ENCODE measurements at places on chromosomes 5 and 9. TPM values are rescaled to one million over a fixed set of nuclear protein-coding genes. Genes with fewer than 3 reads are reported as not detected.

DNA sequence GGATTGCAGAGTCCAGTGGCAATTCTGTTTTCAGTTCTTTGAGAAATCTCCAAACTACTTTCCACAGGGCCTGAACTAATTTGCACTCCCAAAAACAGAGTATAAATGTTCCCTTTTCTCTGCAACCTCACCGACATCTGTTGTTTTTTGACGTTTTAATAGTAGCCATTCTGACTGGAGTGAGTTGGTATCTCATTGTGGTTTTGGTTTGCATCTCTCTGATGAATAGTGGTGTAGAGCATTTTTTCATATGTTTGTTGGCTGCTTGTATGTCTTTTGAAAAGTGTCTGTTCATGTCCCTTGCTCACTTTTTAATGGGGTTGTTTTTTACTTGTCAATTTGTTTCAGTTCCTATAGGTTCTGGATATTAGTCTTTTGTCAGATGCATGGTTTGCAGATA, 72.6 kb downstream of the PALM2AKAP2 start:
- H3K36me3 ChIP-seq: no peaks in the 10 kb centered on the region
- H3K27me3 ChIP-seq: no peaks in the 10 kb centered on the region
- H3K4me1 ChIP-seq: peaks cover 4% of the 10 kb centered on the region
- no peak overlapping the region for H3K27ac ChIP-seq

Gene GABRA1
- not detected for total RNA-seq

DNA sequence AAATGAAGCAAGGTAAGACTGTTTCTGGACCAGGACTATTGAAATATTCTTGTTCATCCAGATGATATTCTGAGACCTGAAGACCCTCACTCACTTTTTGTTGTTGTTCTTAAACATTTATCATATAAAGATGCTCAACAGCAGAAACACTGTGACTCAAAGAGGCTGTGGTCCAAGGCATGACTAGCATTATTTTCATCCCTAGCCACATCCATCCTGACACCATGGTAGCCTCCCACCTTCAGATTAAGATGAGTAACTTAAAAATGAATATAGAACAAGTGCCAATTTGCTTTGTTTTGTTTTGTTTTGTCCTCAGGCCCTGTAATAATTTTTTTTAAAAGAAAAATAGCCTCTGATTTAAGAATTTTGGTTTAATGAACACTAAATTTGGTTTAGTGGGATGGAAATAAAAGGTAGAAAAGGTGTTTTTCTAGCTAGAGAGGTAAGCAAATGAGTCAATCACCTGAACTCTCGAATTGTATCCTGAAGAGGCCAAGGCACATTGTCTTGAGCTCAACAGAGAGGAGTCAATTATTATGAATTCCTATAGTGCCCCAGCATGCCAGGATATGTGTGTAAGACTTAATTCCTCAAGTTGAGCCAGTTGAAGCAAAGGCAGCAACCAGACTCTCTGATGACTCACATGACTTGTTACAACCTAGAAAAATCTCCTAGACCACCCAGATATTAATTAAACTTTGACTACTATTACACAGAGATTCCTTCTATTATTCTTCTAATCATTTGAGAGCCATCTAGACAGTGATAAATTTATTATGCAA, 380.1 kb upstream of the TUSC1 start:
- no peaks in the 10 kb centered on the region for H3K4me1 ChIP-seq
- no peak overlapping the region for H3K4me3 ChIP-seq
- DNase-seq: no peak
- H3K27ac ChIP-seq: no peak overlapping the region

- DNase-seq: no peak
- H3K4me3 ChIP-seq: no peak overlapping the region
- no peaks in the 10 kb centered on the region for H3K27me3 ChIP-seq
- no peaks in the 10 kb centered on the region for H3K36me3 ChIP-seq
Observed at GRCh38 chr9:131238402-131239021, 37.8 kb downstream of the FAM78A start.

DNA sequence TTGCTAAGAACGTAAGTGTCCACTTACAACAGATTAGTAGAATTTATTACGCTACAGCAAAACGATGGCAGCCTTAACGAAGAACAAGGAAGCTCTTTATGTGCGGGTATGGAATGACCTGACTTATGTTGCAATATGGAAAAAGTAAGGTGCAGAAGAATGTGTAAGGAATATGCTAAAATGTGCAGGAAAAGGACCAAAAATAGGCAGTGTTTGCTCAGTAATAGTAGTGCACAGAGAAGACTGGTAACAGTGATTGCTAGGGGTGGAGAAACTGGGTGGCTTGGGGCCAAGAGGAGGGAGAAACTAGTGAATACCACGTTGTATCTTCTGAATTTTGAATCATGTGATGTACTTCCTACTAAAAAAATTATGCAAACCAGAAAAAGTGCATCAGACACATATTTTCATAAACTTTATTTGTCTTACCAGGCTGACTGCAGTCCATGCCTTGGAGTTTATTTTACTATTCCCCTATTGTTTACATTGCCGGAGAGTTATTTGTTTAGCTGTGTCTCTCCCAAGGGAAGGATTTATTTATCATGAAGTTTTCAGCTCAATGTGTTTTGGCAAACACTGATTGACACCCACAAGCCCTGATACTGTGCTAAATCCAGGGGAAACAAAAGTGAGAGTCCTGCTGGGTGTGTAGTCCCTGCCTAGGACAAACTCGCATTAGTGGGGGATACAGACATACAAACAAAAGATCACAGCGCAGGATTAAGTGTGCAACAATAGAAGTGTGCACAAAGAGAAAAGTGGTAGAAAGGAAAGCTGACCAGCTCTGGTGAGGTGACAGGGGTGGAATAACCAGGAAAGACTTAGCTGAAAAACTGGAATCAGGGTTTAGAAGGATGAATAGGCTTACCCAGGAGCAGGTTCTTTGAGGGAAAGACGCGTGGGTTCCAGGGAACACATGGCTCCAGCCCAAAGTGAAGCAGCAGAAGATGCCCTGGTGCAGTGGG, 34.0 kb upstream of the ZNF484 start:
- peaks cover 1% of the 10 kb centered on the region for H3K4me1 ChIP-seq
- H3K36me3 ChIP-seq: no peaks in the 10 kb centered on the region
- H3K27ac ChIP-seq: no peak overlapping the region
- no peak for DNase-seq
- H3K27me3 ChIP-seq: no peaks in the 10 kb centered on the region
- H3K4me3 ChIP-seq: no peak overlapping the region

Gene CDX1
- 0.77 TPM for total RNA-seq

- H3K4me1 ChIP-seq: peaks cover 61% of the 10 kb centered on the region
- no peak for DNase-seq
- H3K36me3 ChIP-seq: no peaks in the 10 kb centered on the region
- H3K4me3 ChIP-seq: no peak overlapping the region
- H3K27ac ChIP-seq: peak overlapping the region; percentile 96
Observed at GRCh38 chr9:127833555-127833954, 20.9 kb downstream of the ENG start.

Gene SPINK13
- total RNA-seq: not detected

GRCh38 chr9:116643691-116644090, 43.4 kb upstream of the TRIM32 start:
- no peak overlapping the region for H3K27ac ChIP-seq
- DNase-seq: no peak
- no peak overlapping the region for H3K4me3 ChIP-seq
- no peaks in the 10 kb centered on the region for H3K27me3 ChIP-seq

- H3K27ac ChIP-seq: no peak overlapping the region
- no peaks in the 10 kb centered on the region for H3K4me1 ChIP-seq
- no peak for DNase-seq
- no peak overlapping the region for H3K4me3 ChIP-seq
Observed at GRCh38 chr5:7391215-7391614, 4.7 kb upstream of the ADCY2 start.

- DNase-seq: no peak
- H3K4me1 ChIP-seq: no peaks in the 10 kb centered on the region
- H3K27me3 ChIP-seq: no peaks in the 10 kb centered on the region
- H3K27ac ChIP-seq: no peak overlapping the region
- no peaks in the 10 kb centered on the region for H3K36me3 ChIP-seq
Observed at GRCh38 chr9:84314306-84314705, 26.3 kb downstream of the SLC28A3 start.

- no peaks in the 10 kb centered on the region for H3K36me3 ChIP-seq
- DNase-seq: no peak
- H3K4me1 ChIP-seq: no peaks in the 10 kb centered on the region
- H3K27ac ChIP-seq: no peak overlapping the region
Observed at GRCh38 chr5:59559847-59560246, 333.7 kb downstream of the PDE4D start.

- H3K4me1 ChIP-seq: no peaks in the 10 kb centered on the region
- no peaks in the 10 kb centered on the region for H3K36me3 ChIP-seq
- no peak overlapping the region for H3K4me3 ChIP-seq
- no peak for DNase-seq
- H3K27ac ChIP-seq: no peak overlapping the region
Observed at GRCh38 chr9:87086221-87086818, 139.0 kb upstream of the GAS1 start.

Gene MEF2C
- total RNA-seq: 34.2 TPM

GRCh38 chr9:14238518-14238917, 75.4 kb downstream of the NFIB start:
- H3K27ac ChIP-seq: no peak overlapping the region
- H3K27me3 ChIP-seq: no peaks in the 10 kb centered on the region
- no peaks in the 10 kb centered on the region for H3K36me3 ChIP-seq
- DNase-seq: no peak
- peaks cover 1% of the 10 kb centered on the region for H3K4me1 ChIP-seq
- no peak overlapping the region for H3K4me3 ChIP-seq

GRCh38 chr5:6676702-6677101, 36.5 kb upstream of the TENT4A start:
- H3K27ac ChIP-seq: no peak overlapping the region
- DNase-seq: no peak
- no peak overlapping the region for H3K4me3 ChIP-seq
- H3K27me3 ChIP-seq: no peaks in the 10 kb centered on the region
- no peaks in the 10 kb centered on the region for H3K36me3 ChIP-seq
- H3K4me1 ChIP-seq: no peaks in the 10 kb centered on the region

- no peak overlapping the region for H3K4me3 ChIP-seq
- DNase-seq: peak; percentile 43
- H3K27ac ChIP-seq: no peak overlapping the region
- no peaks in the 10 kb centered on the region for H3K36me3 ChIP-seq
Observed at GRCh38 chr5:74296685-74297408, 343.7 kb downstream of the ENC1 start.

- no peak overlapping the region for H3K4me3 ChIP-seq
- no peaks in the 10 kb centered on the region for H3K27me3 ChIP-seq
- H3K4me1 ChIP-seq: no peaks in the 10 kb centered on the region
- no peak for DNase-seq
- H3K27ac ChIP-seq: no peak overlapping the region
- no peaks in the 10 kb centered on the region for H3K36me3 ChIP-seq
Observed at GRCh38 chr5:136802383-136802782, 437.0 kb upstream of the TRPC7 start.

DNA sequence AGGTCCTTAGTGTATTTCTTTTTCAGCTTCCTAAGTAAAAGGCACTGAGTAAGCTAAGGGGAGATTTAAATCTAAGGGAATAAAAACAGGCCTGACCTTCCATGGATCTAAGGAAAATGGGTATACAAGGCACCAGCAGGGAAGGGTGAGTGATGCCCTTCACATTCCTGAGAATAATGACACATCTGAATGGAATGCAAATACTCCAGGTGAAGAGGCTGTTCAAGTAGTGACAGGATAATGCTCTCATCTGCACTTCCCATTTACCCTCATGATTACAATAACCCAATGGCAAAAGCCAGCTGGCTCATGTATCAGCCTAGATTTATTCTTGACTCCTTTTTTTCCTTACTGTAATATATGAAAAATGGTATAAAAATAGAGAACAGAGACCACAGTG, 216.2 kb upstream of the ACTBL2 start:
- no peaks in the 10 kb centered on the region for H3K27me3 ChIP-seq
- no peaks in the 10 kb centered on the region for H3K36me3 ChIP-seq
- no peak overlapping the region for H3K4me3 ChIP-seq
- H3K27ac ChIP-seq: no peak overlapping the region
- no peak for DNase-seq

GRCh38 chr9:113219969-113220368, 1.1 kb downstream of the FKBP15 start:
- no peaks in the 10 kb centered on the region for H3K27me3 ChIP-seq
- H3K27ac ChIP-seq: no peak overlapping the region
- DNase-seq: no peak
- peak overlapping the region; percentile 53 for H3K4me3 ChIP-seq

DNA sequence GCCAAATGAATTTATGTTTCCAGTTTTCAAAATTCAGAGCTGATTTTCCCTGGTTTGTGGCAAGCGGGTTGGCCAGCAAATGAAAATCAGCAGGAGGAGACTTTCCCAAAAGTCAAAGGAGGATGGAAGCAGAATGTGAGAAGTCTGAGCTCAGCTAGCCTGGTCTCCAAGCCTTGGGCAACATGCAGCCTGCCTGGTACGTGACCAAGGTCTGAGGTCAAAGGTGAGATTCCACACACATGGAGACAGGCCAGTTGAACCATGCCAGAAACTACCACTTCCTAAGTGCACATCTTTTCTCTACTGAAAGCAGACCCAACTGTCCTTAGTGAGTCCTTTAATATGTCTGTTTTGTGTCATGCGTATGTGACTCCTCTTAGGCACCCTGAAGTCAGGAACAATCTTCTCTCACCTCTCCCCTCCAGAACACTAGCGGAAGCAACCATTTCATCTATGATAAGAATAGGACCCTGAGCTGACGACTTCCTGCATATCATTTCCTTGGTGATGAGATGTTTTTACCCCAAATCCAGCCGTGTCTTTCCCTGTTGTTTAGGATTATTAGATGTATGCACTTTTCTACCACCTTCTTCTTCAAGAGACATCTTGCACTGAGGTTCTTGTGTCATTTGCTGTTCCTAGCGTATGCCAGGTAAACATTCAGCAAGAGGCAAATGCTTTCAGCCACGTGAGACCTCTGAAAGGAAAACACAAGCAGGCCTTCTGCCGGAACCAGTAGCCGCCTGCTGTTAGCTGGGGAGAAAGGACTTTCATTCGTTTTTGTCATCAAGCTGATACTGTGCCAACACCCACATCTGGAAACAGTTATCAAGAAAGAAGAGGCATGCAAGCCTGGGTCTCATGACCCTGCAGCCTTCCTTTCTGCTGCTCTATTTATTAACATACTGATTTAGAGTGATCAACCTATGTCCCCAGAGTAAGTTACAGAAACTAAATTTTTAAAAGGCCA, 9.7 kb upstream of the TGFBI start:
- H3K4me3 ChIP-seq: no peak overlapping the region
- H3K27me3 ChIP-seq: no peaks in the 10 kb centered on the region
- no peak for DNase-seq
- H3K4me1 ChIP-seq: peaks cover 8% of the 10 kb centered on the region

GRCh38 chr5:16713386-16713928, 96.7 kb upstream of the RETREG1 start:
- H3K4me3 ChIP-seq: no peak overlapping the region
- no peaks in the 10 kb centered on the region for H3K36me3 ChIP-seq
- DNase-seq: no peak
- H3K4me1 ChIP-seq: peaks cover 2% of the 10 kb centered on the region

Gene LCN6
- total RNA-seq: 1.8 TPM

DNA sequence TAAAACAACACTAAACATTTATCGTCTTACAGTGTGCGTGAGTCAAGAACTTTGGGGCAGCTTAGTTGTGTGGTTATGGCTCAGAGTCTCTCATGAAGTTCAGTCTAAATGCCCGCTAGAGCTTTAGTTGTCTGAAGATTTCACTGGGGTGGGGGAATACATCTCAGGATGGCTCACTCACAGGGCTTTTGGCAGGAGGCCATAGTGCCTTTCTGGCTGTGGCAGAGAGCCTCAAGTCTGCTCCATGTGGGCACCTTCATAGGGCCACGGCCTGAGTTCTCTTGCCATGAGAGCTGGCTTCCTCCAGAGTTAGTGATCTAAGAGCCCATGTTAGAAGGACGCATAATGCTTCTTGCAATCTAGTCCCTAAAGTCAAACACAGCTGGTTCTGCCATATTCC, 258.8 kb upstream of the NUDT12 start:
- H3K36me3 ChIP-seq: no peaks in the 10 kb centered on the region
- no peak overlapping the region for H3K27ac ChIP-seq
- H3K4me3 ChIP-seq: no peak overlapping the region
- H3K4me1 ChIP-seq: no peaks in the 10 kb centered on the region
